ENCODE measurements at places on chromosomes 11 and 22.

- DNase-seq: no peak
Measured at GRCh38 chr11:72263361-72263760, 19.4 kb upstream of the PHOX2A start.

- DNase-seq: no peak
Measured at GRCh38 chr11:67379061-67380058, 6.0 kb upstream of the CLCF1 start.

DNA sequence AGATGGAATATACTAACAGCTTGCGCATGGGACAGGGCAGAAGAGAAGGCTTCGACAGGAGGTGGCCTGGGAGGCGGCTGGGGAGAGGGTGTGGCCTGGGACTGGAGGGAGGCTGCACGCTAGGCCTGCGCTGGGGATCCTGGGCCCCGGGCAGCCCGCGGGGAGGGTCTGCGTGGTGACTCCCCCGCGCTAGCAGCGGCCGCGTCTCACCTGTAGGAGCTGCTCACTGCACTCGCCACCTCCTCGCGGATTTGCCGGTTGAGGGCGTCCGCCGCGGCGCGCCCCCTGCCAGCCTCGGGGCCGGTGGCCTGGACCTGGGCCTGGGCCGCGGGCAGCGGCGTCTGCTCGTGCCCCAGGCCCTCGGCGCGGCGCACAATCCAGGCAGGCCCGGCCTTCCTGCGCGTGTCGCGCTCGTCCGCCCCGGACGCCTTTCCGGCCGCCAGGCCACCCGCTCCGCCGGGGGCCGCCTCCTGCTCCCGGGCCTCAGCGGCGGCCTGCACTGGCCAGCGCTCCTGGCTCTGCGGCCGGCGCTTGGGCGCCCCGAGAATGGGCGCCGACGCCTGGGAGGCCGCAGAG, 1.5 kb downstream of the MAP6 start:
- DNase-seq: no peak

- DNase-seq: no peak
Measured at GRCh38 chr22:48781868-48782267, 1045.8 kb downstream of the BRD1 start.

DNA sequence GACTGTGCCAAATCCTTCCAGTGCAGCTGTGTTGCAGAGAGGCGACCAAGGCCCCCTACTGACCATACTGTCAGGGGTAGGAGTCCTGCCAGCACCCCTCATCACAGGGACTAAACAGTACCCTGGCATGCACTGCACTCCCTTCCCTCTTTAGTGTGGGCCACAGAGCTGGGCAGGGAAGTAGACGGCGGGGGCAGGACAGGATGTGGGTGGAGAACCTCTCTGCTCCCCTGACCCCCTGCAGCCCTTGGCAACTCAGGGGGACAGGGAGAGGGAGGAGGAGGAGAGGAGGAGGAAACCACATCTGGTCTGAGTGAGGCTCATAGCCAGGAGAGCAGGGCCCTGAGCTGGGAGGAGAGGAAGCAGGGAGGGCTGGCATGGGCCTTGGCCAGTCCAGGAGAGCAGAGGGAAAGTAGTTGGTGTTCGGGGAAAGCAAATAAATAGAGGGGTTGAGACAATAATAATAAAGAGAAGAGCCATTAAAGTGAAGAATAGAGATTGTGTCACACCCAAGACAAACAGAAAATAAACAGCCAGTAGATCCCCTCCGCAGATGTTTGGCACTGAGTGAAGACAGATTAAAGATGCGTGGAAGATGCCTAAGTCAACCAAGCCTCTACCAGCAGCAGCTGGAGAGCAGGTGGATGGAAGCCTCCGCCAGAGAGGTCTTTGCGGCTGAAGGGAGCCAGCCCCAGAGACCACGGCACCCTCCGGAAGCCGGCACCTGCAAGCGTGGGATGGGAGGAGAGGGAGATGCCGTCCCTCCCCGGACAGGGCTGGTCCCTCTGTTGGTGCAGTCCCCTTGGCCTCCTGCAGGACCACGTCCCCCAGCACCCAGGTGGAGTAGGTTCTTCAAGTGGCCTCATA, 61.5 kb downstream of the RPUSD4 start:
- DNase-seq: no peak

DNA sequence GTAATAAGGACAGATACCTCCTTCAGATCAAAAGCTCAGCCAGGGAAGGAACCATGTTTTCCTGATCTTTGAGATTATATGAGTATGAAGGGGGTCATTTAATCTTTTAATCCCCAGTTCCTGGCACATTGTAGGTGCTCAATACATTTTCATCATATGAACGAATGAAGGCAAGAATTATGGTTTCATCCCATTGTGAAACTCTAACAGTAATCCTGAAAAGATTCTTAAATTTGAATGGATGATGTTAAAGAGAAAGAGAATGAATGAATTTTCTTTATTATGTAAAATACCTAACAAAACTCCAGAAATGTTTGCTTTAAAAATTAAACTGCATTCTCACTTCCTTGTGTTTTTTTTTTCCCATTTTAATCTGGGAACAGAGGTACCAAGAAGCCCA, 162.2 kb upstream of the MTMR2 start:
- no peak for DNase-seq

- no peak for DNase-seq
Measured at GRCh38 chr11:73225001-73225686, 7.1 kb downstream of the P2RY2 start.

DNA sequence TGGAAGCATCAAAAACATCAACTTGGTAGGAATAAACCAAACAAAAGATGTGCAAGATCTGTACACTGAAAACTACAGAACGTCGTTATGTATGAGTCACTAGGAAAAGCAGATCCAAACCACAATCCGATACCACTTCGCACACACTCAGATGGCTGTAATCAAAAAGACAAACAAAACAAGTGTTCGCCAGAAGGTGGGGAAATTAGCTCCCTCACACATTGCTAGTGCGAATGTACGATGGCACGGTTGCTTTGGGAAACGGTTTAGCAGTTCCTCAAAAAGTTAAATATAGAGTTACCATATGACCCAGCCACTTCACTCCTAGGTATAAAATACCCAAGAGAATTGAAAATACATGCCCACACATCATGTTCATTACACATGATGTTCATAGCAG, 14.8 kb upstream of the CARD10 start:
- DNase-seq: no peak

DNA sequence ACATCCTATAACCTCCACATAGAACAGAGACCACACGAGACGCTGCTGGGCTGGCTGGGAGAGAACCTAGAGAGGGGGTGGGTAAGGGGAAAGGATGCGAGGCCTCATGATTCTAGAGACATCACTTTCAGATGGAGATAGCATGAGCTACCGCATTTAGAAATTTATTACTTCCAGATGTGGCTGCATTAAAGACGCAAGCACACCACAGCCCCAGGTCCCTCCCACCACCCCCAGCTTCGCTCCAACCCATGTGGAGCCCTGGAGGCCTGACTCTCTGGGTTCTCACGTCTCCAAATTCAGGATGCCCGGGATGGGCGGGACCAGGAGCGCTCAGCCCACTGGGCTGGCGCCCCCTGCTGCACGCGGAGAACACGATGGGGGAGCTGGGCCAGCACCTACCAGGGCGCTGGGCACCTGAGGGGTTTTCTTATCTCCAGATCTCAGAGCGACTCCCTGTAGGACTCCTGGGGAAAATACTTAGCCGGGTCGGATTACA, 13.6 kb downstream of the MRPL21 start:
- DNase-seq: no peak

- DNase-seq: no peak
Measured at GRCh38 chr11:112235750-112236390, 9.6 kb downstream of the PTS start.

DNA sequence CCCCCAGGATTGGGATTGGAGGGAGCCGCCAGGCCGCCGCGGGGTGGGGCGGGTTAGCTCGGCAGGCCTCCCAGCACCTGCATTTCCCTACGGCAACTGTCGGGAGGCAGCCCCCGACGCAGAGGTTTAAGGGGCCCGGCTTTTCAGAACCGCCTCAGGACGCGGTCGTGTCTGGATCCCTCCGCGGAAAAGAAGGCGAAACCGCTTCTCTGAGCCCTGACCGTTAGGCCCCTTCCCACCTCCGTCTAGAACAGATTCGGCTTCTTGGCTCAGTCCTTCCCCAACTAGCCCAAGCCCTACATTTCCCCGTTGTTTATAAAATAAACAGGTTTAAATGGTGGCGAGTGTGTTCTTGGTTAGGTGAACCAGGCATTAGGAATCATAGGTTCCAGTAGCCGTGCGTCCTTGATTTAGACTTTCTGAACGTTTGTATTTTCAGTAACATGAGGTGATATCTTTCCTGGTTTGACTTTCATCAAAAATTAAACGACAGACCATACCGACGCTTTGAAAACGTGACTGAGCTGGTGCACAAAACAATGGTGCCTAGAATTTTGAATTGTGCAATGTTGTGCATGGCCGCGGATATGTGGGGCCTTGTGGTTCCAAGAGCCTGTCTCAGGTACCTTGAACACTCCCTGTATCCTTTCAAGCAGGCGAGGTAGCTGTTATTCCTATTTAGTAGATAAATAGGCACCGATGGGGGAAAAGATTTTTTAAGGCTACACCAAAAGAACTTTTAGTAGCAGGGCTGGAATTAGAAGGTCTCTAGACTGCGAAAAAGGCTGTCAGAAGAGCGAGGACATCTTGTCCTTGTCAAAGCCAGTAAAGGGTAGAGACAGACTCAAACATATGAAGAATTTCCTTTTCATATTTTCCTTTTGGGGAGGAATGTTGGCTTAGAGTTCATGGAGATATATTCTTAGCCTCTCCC, 1.2 kb upstream of the HSPA8 start:
- DNase-seq: peak; percentile 69

GRCh38 chr11:47572715-47573255, 6.0 kb downstream of the KBTBD4 start:
- DNase-seq: no peak

GRCh38 chr22:21952586-21953571, at the start of gene PPM1F:
Gene PPM1F, minus strand, starts transcription at chr22:21952848. Its CDS starts 6,800 bp downstream, at chr22:21946048.
- DNase-seq: peak; percentile 89

- DNase-seq: no peak
Measured at GRCh38 chr11:60059521-60060240, 3.2 kb downstream of the MS4A3 start.

DNA sequence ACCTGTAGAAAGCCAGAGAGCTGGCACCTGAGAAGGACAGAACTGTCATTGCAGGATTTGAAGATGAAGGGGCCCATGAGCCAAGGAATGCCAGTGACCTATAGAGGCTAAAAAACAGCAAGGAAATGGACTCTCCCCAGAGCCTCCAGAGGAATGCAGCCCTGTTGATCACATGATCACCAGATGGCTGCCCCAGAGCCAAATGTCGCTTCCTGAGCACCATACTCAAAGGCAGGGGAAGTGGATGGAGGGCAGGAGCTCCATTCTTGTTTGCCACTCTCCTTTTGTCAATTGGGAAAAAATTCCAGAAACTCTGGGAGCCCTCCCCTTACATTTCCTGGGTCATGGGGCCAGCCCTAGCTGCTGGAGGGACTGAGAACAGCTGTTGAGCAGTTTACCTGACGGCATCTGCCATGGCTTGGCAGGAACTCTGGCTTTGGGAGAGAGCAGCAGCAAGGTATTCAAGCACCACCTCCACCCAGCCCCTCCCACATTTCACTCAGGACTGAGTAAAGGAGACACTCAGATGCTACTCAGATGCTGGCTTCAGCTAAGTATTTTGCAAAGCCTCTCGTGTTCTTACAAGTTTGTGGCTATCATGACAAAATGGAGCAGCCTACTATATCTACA, 46.9 kb downstream of the DKK3 start:
- no peak for DNase-seq

GRCh38 chr22:35578836-35579575, 38.1 kb downstream of the MB start:
- DNase-seq: no peak

- DNase-seq: no peak
Measured at GRCh38 chr11:29173660-29174062, 843.2 kb downstream of the KCNA4 start.

- no peak for DNase-seq
Measured at GRCh38 chr11:103850419-103851165, 185.8 kb upstream of the DDI1 start.

Measured in OCI-LY7 (cell line).